ENCODE measurements at places on chromosomes 1 and 21.

- DNase-seq, result no peak
Measured at GRCh38 chr1:99232172-99232571, 32.1 kb upstream of the PLPPR4 start.

DNA sequence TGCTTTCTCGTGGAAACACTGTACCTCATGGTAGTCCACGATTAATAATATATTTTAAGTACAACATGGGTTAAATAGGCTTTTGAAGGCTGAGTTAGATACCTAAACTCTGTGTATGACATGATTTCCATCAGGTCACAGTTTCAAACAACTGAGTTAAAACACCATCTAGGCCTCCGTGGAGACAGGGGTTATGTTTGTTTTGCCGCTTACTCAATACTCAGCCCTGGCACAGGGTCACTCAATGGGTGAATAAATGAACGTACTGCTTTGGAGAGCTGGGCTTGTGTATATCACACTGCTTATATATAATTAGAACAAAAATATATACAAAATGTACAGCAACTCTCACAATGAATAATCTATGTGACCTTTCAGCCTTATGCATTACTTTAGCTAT lies 72.5 kb downstream of the PLPPR5 start:
- no peak for DNase-seq

DNA sequence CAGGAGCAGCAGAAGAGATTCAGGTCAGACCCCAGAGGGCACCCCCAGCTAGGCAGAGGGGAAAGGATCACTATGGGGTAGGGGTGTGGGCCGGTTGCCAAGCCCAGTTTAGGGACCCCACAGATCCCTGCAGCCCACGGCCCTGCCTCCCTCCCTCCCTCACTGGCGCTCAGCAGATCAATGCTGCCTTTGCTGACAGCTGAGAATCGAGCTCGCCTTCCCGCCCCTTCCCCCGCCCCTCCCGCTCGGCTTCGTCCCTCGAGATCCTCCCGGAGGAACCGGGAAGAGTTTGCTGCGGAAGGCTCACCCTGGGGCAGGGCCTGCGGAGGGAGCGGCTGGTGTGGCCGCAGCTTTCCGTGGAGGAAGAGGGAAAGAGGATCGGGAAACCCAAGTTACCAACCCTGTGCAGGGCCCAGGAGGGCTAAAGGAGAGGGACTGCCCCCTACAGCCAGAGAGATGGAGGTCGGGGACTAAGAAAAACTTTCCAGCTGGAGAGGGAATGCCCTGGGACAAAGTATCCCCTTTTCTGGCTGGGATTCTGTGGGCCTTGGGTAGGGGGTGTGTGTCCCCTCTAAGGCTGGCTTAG lies 1.1 kb upstream of the KCNQ4 start:
- DNase-seq, result no peak

DNA sequence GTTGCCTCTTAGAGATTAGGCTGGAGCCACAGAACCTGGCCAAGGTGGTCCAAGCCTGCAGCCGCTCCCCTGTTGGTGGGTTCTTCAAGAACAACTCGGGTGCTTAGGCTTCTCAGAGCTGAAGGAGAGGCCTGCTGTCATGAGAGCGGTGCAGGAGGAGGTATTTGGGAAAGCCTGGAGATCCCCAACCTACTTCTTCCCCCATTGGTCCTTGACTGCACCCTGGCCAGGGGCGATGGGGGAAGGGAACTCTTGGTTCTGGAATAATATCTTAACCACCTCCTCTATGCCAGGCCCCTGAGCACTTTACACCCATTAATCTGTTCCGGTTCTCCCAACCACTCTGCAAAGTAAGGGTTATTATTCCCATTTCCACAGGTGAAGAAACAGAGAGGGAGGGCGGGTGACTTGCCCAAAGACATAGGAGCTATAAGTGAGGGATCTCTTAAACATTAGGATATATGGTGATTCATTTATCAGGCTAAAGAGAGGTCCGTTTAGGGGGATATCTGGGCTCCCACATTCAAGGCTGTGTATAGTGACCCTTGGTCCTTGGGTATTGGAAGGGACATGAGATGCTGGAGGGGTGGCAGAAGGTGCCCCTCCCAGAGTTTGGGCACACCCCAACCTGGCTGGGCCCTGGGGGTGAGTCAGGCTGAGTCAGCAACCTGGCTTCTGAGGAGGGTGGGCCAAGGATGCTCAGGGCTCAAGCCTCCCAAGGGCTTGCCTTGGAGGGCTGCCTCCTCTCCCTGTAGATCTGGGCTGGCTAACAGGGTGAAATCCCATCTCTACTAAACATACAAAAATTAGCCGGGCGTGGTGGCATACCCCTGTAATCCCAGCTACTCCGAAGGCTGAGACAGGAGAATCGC lies 5.2 kb downstream of the TRNP1 start:
- DNase-seq, result no peak

- no peak for DNase-seq
Measured at GRCh38 chr1:85576642-85577418, 3.7 kb upstream of the CCN1 start.

- no peak for DNase-seq
Measured at GRCh38 chr1:25770541-25771220, 29.3 kb upstream of the SELENON start.

DNA sequence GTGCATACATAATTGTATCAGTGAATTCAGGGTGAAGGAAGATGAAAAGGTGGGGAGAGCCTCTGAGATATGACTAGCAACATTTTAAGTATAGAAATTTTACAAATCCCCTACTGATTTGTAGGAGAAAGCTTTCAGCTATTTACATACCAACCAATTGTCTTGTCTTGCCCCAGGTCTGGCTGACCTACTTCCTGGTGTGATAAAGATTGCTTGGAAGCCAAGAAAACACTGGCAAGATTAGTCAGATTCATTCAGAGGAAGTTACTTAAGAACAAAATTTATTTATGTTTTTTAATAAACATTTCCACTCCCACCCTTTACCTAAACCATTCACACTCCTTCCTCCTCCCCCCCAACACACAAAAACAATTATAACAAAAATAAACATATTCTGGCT lies 17.5 kb downstream of the PTGS2 start:
- DNase-seq, result peak; percentile 24

GRCh38 chr1:170619241-170620028 lies 44.5 kb upstream of the PRRX1 start:
- no peak for DNase-seq

DNA sequence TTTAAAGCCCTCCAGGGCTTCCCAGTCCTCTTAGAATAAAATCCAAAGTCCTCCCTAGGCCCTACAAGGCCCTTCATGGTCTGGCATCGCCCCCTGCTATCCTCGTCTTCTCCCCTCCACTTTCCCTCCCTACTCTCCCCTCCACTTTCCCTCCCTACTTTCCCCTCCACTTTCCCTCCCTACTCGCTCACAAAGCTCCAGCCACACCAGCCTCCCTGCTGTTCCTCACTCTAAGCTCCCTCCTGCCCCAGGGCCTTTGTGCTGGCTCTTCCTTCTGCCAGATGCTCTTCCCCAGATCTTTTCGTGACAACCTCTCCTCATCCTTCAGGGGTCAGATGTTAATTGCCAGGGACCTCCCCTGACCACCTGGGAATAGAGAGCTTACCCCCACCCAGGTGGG lies 12.8 kb downstream of the ARHGEF19 start:
- no peak for DNase-seq

- DNase-seq, result no peak
Measured at GRCh38 chr1:40092241-40092640, 4.8 kb downstream of the PPT1 start.

DNA sequence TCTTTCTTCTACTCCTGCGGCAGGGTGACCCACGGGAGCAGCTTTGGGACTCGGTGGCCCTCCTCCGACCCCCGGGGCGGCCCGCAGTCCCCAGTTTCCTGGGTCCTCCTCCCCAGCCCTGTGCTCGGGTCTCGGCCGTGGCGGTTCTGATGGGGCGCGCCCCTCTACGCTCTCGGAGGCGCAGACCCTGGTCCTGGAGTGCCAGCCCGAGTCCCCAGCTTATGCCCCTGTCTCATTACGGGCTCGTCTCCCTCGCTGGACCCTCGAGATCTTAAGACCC lies 430 bp downstream of the BTG2 start:
- no peak for DNase-seq

- peak; percentile 62 for DNase-seq
Measured at GRCh38 chr1:233172201-233172600, 123.3 kb downstream of the PCNX2 start.

GRCh38 chr1:85048296-85049064 lies at the start of gene MCOLN3:
TSS of gene MCOLN3 (minus strand) at chr1:85048500. CDS start at chr1:85045360, 3,140 bp downstream.
- DNase-seq, result no peak

DNA sequence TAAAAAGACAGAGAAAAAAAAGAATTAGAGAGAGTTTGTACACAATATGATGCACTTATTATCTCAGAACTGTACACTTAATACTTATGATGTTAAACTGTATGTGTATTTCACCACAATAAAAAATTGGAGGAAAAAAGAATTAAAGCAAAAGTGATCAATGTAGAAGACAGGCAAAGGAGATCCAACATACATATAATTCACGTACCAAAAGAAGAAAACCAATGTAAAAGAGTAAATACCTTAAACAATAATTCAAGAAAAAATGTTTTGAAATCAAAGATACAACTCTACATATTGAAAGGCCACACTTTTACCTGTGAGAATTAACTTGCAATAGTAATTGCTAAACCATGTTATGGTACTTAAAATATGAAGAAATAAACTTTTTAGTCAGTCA lies 9.8 kb upstream of the PGLYRP3 start:
- DNase-seq, result no peak

DNA sequence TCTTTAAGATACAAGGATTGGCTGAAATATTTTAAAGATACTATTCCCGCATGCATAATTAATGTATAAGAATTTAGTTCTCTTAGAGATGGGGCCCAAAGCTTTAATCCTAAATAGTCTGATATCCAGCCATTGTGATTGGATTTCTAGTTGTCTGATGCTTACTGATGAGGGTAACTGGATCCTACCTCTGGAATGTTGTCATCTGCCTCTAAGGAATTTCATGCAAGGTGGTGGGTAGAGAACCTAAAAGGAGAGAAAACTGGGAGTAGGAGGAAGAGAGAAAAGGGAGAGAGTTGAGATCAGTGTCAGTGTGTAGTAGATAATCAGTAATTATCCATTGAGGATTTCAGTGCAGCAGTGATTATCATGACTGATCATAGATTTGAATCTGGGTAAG lies 295.5 kb downstream of the KCNT2 start:
- DNase-seq, result no peak

GRCh38 chr1:29310616-29311180 lies 74.4 kb downstream of the PTPRU start:
- DNase-seq, result no peak

DNA sequence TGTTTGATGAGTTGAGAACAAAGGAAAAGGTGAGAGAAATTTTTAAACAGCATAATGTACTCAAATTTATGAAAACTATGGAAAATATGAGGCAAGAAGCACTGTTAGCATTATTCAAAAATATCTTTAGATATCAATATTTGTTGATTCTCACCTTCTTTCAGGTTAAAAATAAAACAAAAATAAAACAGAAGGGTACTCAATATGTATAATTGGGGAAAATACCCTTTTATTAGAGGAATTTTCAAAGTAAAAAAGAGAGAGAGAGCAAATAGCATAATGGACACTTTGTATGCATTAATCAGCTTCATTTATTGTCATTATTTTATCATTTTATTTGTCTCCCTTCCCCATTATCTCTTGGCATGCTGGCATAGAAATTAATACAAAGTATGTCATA lies 27.5 kb downstream of the MAP3K21 start:
- no peak for DNase-seq

DNA sequence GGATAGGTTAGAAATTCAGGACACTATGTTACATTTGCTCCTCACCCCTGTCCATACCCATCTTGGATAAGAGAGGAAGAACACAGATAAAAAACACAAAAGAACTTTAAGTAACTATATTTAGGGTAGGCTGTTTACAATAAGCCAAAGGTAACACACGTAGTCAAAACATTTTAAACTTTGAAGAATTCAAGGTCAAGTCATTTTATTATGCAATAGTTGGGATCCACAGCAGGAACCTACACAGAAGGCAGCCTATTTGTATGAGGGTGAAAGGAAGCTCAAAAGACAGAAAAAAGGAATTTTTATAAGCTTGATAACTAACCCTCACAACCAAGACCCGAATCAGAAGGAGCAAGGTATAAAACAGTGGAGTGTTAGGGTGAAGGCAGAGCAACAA lies 89.6 kb downstream of the ZSWIM5 start:
- DNase-seq, result no peak

DNA sequence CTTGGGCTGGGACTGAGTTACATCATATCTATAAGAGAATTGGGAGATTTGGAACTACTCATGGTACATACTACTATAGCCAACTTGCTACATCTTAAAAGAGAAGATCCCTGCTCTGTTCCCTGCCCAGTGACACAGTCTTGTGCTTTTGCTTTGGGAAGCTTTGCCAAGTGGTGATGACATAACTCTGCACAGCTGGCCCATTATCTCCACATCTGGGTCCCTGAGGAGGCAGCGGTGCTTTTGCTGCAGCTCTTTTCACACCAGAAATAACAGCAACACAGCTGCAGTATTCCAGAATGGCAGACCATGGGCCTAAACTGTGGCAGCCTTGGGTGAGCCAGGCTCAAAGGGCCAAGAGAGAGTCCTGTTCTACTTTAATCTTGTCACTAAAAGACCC lies 296.0 kb downstream of the HHAT start:
- no peak for DNase-seq

DNA sequence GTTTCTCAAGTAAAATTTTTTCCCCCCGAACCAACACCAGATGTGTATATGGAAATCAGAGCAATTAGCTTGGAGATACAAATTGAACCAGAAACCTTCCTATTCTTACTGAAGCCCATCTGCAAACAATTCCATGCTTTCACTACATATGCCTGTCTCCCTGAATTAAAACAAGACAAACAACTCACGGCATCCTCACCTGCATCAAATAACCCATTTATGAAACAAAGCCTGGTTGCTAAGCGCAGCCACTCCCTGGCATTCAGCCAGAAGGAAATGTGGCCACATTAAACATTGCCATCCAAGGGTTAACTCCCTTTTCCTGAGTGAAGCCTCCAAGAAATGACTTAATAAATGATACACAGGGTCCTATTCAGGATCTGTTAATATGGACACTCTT lies 55.3 kb downstream of the APP start:
- DNase-seq, result no peak

GRCh38 chr1:241714321-241715218 lies 62.5 kb downstream of the WDR64 start:
- DNase-seq, result peak; percentile 59

All from MV-4-11 (cell line).